ENCODE measurements at places on chromosomes 6 and 20.

- DNase-seq: no peak
These were observed 360.5 kb downstream of the KIF16B start for GRCh38 chr20:16212790-16213189.

- no peak for DNase-seq
These were observed 2.4 kb downstream of the FAM135A start for GRCh38 chr6:70415660-70416059.

DNA sequence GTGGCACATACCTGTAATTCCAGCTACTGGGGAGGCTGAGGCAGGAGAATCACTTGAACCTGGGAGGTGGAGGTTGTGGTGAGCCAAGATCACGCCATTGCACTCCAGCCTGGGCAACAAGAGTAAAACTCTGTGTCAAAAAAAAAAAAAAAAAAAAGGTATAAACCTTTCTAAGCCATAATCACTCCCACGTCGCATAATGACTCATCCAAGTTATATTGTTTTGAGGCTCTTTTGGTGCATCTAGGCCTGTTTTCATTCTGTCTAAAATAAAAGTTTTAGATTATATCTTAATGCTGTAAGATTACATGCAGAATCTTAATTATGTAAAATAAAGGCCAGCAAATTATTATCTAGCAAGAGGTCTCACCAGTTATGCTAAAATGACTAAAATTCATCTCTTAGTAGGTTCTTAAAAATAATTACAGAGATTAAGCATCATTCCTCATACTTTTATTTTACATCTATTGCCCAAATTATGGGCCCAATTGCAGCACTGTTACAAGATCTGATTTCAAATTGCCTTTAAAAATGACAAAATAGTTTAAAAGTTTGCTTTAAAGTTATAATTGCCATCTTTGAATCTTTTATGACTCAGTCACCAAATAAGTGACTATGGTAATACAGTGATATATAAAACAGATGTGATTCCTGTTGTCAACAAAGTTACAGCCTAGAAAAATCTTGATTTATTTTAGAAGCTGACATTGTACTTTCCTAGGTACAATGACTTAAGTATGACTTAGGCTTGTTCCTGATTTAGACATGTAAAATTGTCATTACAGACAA lies 10.4 kb upstream of the SUMO4 start:
- DNase-seq: no peak

- DNase-seq: no peak
These were observed 91.1 kb downstream of the MTFR2 start for GRCh38 chr6:136158971-136159370.

- no peak for DNase-seq
These were observed 3.7 kb upstream of the FASTKD5 start for GRCh38 chr20:3163099-3164042.

DNA sequence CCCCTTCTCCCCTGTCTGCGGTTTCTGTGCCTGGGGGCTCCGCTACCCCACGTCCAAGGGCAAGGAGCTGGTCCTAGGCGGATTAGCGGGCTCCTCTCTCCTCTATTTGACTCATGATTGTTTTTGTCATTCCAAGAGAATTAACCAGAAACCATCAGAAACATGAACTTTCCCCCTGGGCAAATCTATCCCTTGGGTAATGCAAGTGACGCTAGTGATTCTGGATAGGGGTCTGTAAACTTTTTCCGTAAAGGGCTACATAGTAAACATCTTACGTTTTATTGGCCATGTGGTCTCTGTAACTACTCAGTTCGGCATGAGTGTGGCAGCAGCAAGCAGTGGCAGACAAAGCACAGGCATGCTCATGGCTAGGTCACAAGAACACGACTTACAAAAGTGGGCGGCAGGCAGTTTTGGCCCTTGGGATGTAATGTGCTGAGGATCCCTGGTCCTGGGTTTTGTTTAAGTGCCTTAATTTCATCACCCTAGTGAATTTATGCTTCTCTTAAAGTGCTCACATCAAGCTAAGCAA lies 654 bp downstream of the CST11 start:
- no peak for DNase-seq

- peak; percentile 95 for DNase-seq
These were observed 754.4 kb upstream of the MARCKS start for GRCh38 chr6:113102761-113103160.

All from pulmonary artery endothelial cell (primary cell).